DMS79 treated with DMSO at 0.1 percent for 48 hours (cell line): ENCODE measurements at places on chromosomes 6 and 20.

- DNase-seq, result no peak
Observed at GRCh38 chr6:44674226-44675155, 287.0 kb downstream of the CDC5L start.

GRCh38 chr6:163748886-163749285 lies 334.4 kb downstream of the QKI start:
- no peak for DNase-seq

DNA sequence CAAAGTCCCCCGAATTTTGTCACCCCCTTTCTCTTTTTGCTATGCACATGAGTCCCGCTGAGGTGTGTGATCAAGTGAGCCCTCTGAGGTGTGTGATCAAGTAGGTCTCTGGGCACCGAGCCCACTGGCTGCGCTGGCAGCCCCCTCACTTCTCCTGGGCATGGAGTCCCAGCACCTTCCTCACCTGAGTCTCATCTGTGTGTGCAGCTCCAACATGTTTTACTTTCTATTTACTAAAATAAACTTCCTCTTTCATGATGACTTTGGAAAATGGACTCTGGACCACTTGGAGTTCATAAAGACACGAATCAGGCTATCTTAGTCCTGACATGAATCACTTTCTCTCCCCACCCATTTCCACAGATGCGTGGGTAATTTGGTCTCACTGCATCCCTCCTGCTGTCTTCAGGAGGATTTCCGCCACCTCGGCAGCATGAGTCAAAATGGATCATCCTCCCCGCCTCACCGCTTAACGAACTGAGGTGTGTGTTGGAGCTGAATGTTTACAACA lies 39.8 kb downstream of the PRDM1 start:
- no peak for DNase-seq

- DNase-seq, result no peak
Observed at GRCh38 chr20:2900845-2901592, 27.7 kb downstream of the PTPRA start.

DNA sequence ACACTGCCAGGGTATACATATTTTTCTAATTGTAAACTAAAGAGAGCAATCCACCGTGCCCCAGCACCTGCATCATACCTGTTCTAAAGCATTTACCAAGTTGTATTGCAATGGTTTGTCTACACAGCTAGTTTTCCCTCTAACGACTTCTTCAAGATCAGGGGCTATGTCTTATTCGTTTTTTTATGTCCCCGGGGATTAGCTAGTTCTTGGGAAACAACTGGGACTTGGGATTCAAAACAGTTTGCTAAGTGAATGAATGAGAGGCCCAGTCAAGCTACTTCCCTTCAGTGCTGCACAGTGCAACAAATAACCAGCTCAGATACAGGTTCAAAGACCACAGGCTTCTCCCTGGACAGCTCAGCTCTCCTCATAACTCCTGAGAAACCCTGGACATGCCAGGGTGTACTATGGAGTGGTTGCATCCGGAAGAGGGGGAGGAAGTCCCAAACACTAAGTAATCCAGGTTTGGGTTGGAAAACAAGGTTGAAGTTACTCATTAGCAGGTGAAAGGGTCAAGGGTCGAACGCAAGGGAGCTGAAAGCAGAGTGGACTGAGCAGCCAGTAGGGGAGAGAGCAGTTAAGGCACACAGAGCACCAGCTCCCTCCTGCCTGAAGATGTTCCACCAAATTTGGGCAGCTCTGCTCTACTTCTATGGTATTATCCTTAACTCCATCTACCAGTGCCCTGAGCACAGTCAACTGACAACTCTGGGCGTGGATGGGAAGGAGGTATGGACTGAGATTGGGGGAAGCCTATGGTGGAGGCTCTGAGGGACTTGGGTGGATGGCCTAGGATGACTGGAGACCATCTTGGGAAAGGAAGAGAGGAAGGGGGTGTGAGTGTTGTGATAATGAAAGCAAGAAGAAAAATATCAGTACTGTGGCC lies at the start of gene APOM:
TSS of gene APOM (plus strand) at position 546 of the 889 bp plus-strand sequence. CDS start at position 619, 73 bp downstream.
- DNase-seq, result no peak

DNA sequence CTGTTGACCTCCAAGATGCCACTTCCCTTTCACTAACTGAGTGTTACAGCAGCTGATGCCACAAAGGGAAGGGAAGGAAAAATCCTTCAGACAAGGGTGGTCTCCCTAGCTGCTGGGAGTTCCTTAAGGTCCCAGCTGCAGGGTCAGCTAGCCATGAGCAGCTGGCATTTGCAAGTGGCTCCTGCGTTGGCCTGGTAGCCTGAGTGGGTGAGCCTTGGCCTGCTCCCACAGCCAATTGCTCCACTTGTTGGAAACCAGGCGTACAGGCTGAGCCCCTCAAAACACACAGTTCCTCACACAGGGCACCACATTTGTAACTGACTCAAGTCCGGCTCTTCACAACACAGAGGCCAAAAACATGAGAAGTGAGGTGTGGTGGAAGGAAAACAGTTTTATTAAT lies 16.7 kb downstream of the TTK start:
- no peak for DNase-seq

- DNase-seq, result no peak
Observed at GRCh38 chr6:163806755-163807499, 392.4 kb downstream of the QKI start.

GRCh38 chr20:53048387-53048786 lies 76.2 kb downstream of the TSHZ2 start:
- DNase-seq, result no peak

DNA sequence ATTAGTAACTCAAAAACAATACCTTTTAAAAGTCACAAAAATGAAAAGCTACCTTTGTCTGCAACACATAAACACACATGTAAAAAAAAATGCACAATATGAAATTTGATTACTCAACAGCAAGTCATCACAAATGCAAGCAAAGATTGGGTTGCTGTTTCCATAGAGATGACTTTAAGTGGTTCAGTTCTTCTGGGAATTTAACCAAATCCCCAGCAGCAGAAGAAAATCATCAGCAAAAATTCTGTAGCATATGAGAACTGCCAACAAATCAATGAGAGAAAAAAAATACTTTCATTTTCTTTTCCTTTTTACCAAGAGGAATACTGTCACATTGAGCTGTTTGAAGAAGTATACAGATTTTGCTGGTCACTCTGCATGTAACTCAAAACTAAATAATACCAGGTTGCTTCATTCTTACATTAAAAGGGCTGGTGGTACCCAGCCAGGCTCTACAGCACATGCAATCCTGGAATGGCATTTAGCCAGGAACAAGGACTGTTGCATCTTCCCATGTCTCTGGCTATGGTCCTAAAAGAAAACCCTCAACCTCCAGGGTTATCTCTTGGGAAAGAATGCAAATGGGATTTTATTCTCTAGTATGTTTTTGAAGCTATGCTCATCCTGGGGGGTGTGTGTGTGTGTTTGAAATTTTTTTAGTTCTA lies 158.3 kb downstream of the OPRM1 start:
- no peak for DNase-seq

DNA sequence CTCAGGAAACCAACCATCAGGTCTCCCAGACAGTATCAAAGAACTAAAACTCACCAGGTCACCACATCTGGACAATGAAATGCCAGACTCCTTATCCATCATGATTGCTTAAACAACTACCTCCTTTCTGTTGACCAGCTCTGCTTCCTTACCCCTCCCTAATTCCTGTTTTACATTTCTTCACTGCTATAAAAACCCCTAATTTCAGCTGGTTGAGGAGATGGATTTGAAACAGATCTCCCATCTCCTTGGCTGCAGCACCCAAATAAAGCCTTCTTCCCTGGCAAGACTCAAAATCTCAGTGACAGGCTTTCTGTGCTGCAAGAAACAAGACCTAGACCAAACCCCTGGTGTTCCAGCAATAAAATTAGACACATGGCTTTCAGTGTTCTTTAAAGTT lies 40.3 kb downstream of the MYLK4 start:
- DNase-seq, result no peak

GRCh38 chr6:113809826-113810225 lies 47.3 kb upstream of the MARCKS start:
- DNase-seq, result no peak

GRCh38 chr6:130838250-130838860 lies 11.1 kb downstream of the SMLR1 start:
- DNase-seq, result no peak

- DNase-seq, result no peak
Observed at GRCh38 chr6:43669922-43670622, 17.5 kb downstream of the MRPS18A start.

GRCh38 chr20:31903627-31904386 lies 33.4 kb downstream of the TTLL9 start:
- DNase-seq, result no peak

DNA sequence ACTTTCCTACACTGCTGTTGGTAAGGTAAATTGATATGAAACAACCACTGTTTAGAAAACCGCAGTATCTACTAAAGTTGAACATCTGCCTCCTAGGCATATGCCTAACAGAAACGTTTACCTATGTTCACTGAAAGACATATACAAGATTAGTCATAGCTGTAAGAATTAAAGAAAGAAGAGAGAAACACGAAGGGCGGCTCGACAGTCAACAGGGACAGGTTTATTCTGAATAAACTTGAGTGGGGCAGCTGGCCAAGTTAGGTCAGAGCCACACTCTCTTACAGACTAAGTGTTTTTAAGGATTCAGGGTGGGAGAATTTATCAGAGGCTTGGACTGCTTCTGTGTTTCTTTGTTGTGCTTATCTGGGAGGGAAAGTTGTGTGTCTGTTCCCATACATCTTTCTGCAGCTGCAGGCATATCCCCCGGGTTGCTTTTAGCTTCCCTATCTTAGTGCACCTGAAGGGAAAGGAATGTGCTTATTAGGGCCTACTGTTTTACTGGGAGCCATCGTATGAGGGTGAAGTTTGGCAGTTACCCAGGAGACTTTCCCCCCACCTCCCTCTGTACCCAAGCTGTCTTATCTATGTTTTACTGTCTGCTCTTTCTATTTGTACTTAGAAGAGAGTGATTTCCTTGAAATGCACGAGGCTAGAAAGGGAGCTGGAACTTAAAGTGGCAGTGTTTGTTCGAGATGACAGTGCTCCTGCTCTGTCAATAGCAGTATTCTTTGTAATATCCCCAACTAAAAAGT lies 20.4 kb downstream of the PROCR start:
- no peak for DNase-seq

DNA sequence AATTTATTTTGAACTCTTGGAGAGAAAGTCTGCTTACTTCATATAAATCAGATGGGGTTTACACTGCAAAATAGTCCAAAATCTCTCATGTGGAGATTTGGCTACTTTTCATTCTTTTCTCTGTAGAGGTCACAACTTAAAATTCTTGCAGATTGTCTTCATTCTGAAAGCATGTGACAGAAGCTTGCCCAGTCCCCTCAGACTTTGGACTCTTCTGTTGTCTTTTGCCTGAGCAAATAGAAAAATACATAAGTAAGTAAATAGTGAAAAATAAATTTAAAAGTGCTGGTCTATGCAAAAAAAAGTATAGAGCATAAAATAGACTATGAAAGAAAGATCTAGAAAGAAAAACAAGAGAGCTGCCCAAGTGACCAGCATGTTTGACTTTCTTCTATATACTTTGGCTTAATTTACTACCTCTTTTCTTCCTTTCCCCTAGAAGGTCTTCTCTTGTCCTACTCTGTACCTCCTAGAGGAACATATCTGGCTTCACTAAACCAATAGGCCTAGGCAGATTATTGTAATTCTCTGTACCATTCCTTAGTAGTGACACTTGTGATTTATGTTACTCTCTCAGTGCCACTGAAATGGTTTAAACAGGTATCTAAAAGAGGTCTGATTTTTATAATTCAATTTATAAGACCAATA lies 260.9 kb downstream of the TENT5A start:
- DNase-seq, result no peak

GRCh38 chr6:47197682-47198640 lies 111.7 kb downstream of the TNFRSF21 start:
- DNase-seq, result no peak

GRCh38 chr6:156599366-156599765 lies 177.8 kb upstream of the ARID1B start:
- DNase-seq, result no peak

- no peak for DNase-seq
Observed at GRCh38 chr20:34220561-34220960, 20.7 kb upstream of the ASIP start.

DNA sequence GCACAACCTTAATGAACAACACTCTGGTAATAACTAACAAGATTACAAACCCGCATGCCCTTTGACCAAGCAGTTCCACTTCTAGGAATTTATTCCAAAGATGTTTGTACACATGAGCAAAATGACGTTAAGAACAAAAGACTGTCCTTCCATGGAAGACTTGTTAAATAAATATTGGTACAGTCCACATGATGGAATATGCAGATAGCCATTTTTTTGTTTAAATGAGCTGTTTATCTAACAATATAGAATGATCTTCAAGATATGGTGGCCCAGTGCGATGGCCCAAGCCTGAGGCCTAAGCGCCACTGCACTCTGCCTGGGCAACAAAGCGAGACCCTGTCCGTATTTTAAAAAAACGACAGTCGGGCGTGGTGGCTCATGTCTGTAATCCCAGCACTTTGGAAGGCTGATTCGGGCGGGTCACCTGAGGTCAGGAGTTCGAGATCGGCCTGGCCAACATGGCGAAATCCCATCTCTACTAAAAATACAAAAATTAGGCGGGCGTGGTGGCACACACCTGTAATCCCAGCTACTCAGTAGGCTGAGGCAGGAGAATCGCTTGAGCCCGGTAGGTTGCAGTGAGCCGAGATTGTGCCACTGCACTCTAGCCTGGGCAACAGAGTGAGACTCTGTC lies 7.4 kb upstream of the AHCY start:
- no peak for DNase-seq

- DNase-seq, result no peak
Observed at GRCh38 chr20:50215926-50216325, 25.3 kb downstream of the CEBPB start.

GRCh38 chr20:4025679-4026078 lies 10.3 kb upstream of the RNF24 start:
- DNase-seq, result no peak

DNA sequence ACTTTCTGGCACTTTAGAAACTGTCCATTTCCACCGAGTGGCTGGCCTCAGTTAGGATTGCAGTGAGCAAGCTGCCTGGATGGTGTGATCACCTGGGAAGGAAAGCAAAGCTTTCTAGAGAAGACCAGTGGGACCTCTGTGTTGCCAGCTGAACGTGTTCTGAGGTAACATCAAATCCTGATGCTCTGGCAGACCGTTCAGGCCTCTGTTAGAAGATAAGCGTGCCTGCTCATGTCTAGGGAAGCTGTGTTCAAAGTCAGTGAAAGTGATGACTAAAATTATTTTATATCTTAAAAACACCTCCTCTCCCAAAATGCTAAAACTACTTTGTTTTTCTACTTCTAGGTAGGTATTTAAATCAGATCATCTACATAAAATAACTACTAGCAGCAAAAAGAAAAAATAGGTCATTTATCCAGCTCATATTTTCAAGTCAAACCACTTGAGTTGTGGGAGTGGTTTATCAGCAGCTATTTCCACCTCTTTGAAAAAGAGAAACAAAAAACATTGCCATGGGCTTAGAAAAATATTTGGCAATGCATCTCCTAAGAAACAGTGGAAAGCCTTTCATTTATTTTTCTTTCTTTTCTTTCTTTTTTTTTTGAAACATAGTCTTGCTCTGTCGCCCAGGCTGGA lies 54.8 kb downstream of the CEP43 start:
- no peak for DNase-seq

DNA sequence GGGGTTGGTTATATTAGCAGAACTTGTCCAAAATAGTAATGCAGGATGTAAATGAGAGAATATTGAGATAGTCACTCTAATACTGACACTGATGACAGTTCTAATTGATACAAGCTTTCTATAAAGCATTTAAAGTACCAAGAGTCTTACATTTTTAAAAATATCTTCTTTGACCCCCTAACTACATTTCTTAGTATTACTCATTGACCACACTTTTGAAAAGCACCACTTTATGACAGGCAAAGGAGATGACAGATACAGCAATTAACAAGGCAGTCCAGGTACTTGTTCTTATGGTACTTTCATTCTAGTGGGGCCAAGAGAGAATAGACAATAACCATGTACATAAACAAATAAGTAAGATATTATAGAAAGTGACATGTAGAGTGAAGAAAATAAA lies 139.4 kb upstream of the EYA4 start:
- no peak for DNase-seq
